ENCODE measurements at places on chromosomes 1 and 21.

- peak; percentile 31 for DNase-seq
These were observed 4.0 kb downstream of the TSACC start for GRCh38 chr1:156342166-156342955.

DNA sequence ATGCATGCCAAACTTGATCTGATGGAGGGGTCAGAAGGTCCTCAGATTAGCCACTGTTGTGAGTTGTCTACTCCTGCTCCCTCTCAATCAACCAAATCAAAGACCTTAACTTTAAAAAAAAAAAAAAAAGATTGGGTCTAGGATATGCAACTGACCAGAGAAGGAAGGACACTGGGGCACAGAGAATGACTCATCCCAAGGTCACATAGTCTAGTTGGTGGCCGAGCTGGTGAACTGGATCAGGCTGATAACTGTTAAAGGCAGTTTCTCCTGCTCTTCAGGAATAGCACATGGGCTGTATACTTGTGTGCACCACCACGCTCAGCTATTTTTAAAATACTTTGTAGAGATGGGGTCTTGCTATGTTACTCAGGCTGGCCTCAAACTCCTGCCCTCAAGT lies 14.8 kb upstream of the S100A7 start:
- DNase-seq = no peak

GRCh38 chr21:43337901-43338655 lies 88.9 kb downstream of the SIK1 start:
- DNase-seq = no peak

DNA sequence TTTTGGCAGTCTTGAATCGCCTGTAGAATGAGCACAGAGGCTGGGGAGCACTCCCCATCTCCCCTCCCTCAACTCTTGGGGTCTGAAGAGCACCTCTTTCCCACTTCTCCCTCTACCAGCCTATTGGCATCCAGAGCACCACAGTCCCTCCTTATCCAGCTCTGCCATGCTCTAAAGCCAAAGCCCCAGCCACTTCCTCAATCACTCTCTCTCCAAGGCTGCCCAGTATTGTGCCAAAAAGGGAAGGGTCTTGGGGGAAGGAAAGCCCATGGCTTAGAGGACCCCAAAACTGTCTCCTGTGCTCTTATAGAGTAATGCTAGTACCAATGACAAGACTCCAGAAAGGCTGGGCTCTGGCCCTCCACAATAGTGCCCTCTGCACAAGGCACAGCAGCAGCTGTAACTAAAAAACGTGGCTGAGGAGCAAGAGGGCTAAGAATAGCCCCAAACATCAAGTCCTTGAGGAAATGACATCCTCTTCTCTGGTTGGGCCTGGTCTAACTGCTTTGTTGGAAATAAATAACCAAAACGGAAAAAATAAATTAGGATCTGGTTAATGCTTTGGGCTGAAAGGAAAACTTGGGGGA lies 28.4 kb downstream of the SLC27A3 start:
- no peak for DNase-seq

DNA sequence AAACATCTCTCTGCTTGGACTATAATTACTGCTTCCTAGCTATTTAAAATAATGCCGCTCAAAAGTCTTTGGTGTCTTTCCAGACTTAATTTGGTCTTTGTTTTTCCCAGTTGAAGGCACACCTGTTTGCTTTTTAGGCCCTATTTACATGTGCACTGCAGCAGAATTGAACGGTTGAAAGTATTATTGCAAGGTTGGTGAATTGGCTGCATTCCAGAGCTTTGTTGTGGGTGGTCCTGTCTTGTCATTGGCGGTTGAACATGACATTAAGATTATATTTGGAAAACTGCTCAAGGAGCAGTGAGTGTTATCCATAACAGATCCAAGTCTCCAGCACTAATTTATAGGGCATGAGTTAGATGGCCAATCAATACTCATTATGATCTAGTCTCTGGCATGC lies 656.3 kb downstream of the PTPRC start:
- DNase-seq = no peak

DNA sequence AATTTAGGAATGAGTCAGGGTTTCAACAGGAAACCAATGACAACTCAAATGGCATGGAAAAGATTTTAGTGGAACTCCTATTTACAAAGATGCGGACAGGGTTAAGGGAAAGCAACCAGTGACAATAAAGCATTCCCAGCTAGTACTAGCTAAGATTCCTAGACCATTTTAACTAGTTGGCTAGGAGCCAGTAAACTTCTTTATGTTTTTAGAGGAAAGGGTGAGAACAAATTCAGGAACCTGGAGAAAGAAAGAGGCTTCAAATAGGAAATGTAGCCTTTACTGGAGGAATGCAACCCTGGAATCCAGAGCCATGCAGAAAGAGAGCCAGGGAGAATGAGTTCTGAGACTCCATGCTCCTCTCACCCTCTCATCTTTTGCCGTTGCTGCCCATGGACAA lies 416.6 kb downstream of the KCTD3 start:
- DNase-seq = no peak

- peak; percentile 94 for DNase-seq
These were observed 1.4 kb upstream of the SSBP3 start for GRCh38 chr1:54407404-54408146.

GRCh38 chr1:186848509-186849130 lies 19.9 kb downstream of the PLA2G4A start:
- peak; percentile 42 for DNase-seq

DNA sequence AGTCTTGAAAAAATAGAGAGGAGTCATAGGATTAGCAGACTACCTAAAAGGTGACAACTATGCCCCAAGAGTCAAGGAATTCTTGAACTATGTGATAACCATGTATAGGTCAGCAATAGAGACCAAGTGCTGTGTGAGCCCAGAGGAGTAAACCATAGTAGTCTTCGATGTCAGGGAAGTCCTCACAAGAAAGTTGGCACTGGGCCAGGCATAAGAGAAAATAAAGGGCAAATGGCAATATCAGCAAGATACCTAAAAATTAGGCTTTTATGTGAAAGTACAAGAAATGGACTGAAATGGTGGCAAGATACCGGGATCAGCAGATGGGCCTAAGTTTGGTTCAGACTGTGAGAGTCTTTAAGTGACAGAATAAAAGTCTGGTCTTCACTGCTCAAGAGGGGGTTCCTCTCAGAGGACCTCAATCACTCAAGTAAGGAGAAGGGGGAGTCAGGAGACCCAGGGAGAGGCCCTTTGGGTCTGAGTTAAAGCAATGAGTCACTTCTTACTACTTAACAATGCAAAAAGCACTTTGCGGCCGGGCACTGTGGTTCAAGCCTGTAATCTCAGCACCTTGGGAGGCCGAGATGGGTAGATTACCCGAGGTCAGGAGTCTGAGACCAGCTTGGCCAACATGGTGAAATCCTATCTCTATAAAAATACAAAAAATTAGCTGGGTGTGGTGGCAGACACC lies 95.0 kb downstream of the TEX35 start:
- DNase-seq = peak; percentile 72

DNA sequence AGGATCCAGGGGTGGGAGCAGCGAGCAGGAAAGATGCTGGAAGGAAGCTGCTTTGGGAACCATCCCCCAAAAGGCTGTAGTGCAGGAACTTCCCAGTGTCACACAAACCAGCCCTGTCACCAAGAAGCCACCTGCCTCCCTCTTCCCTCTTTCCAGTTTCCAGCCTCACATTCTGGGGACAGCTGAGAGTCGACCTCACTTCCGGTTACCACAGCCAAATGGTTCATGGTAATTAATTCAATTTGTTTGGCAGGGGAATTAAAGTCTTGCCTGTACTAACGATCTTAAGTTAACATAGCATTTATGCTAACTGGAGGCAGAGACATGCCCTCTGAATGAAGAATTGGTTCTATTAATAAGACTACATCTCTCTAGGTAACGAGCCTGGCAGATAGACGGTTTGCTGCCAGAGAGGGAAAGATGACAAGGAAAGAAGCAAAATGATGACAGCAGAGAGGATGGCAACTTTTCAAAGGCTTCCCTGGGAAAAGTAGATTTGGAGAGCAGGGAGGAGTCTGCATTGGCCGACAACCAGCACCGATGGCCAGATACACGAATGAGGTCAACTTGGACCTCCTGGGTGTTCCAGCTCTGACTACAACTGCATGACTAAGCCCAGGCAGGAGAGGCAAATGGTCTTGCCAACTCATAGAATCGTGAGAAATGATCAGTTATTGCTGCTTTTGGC lies 64.1 kb downstream of the TMCO4 start:
- peak; percentile 96 for DNase-seq

- DNase-seq = peak; percentile 64
These were observed 12.9 kb downstream of the TSPAN2 start for GRCh38 chr1:115076384-115076915.

DNA sequence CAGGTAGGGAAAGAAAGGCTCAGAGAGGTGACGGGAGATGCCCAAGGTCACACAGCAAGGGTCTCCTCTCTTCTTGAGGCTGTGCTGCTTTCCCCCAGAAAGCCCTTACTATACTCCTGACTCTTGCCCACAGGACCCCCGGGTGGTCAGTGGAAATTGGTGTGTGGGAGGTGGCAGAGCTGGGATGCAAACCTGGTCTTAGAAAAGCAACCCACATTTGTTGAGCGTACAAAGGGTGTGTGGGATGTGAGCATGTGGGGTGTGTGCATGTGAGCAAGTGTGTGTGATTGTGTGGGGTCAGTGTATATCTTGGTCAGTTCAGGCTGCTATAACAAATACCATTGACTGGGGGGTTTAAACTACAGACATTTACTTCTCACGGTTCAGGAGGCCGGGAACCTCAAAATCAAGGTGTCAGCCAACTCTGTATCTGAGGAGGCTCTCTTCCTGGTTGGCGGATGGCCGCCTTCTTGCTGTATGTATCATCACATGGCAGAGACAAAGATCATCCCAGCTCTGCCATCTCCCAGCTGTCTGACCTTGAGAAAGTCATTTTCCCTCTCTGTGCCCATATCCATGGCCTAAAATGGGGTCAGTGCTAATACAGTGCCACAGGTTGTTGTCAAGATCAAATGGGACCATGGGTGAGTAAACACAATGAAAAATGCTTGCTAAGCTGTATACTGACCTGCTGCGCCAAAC lies 268.5 kb downstream of the PTPRU start:
- no peak for DNase-seq

- DNase-seq = no peak
These were observed 4.5 kb upstream of the EDEM3 start for GRCh38 chr1:184759112-184759511.

GRCh38 chr21:33162436-33162951 lies 67.2 kb upstream of the IFNAR2 start:
- no peak for DNase-seq

- DNase-seq = no peak
These were observed 11.8 kb downstream of the DRAM2 start for GRCh38 chr1:111127923-111128643.

GRCh38 chr21:31938330-31939301 lies 65.8 kb downstream of the HUNK start:
- DNase-seq = no peak
